ENCODE measurements at places on chromosomes 2 and 18. TPM values are rescaled to one million over a fixed set of nuclear protein-coding genes. Genes with fewer than 3 reads are reported as not detected.

Gene PJVK
- total RNA-seq, result 2.8 TPM

Gene SIX3
- total RNA-seq, result not detected

DNA sequence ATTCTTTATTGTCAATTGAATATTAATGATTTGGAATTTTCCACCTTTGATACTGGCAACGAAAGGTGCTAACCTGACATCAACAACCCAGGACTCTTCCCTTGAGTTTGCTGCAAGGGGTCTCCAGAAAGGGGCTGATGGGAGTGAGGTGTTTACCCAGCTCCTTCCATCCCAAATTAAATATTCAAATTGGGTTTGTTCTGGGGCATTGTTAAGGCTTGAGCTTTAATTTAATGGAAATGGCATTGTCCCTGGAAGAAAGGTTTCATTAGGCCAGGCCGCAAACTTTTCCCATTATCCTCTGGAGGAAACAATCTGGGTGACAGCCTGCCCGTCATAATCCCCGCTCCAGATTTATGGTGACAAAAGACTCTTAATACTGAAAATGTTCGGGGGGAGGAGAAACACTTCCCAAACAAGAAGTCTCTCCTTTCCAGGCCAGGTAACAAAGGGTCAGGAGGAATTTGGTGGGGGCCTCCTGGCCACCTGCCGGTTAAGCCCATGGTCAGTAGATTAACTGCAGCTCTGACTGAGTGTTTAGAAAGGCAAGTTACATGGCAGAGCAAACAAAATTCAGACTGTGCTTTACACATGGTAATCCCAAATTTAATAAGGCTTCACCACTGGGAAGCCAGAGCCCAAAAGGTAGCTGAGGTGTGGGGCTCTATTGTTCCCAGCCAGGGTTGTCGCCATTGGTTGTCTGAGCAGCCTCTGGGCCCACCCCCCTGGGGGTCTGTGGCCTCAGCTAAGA lies 151.4 kb upstream of the SIX3 start:
- DNase-seq, result no peak

DNA sequence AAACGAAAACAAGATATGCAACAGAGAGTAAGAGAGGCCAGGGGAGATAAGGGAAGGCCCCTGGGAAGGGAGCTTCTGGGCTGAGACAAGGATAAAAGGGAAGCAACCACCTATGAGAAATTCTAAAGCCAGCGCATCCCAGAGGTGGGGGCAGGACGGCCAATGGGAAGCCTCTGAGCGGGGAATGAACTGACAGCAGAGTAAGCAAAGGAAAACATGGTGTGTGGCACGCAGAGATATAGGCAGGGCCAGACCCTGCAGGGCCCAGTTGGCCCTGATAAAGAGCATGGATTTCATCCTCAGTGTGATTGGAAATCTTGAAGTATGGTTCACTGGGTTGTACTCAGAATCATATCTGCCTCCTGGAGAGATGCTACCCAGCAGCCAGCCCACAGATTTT lies 78.7 kb downstream of the IRS1 start:
- no peak for DNase-seq

GRCh38 chr18:32891130-32891529 lies 118.3 kb upstream of the KLHL14 start:
- DNase-seq, result no peak

- DNase-seq, result no peak
Observed at GRCh38 chr2:144939590-144939989, 419.7 kb upstream of the ZEB2 start.

GRCh38 chr2:112151271-112151670 lies 13.1 kb downstream of the FBLN7 start:
- DNase-seq, result no peak

DNA sequence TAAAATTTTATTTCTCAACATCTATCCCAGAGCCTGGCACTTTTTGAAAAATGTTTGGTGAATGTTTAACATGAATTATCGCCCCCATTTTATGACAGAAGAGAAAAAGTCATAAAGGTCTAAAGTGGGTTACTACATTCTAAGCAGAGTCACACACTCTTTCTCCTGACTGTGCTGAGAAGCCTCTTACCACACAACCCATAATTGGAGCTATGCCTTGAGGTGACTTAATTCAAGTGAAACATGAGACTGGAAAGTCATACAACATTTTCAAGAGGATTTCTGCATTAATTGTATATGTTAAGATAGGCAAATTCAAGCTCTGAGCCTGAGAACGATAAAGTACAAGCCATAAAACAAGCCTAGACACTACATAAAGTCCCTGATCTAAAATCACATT lies 3.1 kb upstream of the DSEL start:
- DNase-seq, result no peak

DNA sequence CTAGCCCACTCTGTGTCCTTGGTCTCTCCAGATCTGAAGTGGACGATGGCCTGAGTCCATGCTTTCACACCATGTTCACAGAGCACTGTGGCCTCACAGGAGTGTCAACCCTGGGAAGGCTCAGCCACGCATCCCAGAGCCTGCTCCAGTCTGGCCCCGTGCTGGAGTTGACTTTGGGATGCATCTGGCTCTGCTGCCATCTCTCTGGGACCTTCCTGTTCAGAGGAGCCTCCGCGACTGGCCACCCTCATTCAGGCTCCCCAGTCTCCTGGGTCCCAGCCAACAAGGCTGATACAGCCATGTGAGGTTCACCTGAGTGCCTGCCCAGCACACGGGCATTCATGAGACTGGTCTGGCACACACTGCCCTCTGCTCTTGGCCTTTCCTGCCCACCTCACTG lies 199.7 kb upstream of the RAB6C start:
- no peak for DNase-seq

All from natural killer cell treated with Interleukin-12 subunit alpha and Interleukin-12 subunit beta and Interleukin-15 and Interleukin-18, amount 100 ng/mL, for 72 hours (primary cell).